ENCODE measurements at places on chromosomes 3 and 15.

GRCh38 chr3:61058836-61059235, 192.4 kb downstream of the FHIT start:
- no peak for DNase-seq

- DNase-seq: peak; percentile 82
These were observed 47.9 kb downstream of the IGSF11 start for GRCh38 chr3:118986734-118987133.

GRCh38 chr3:126395846-126396513, 1.3 kb downstream of the CFAP100 start:
- DNase-seq: no peak

DNA sequence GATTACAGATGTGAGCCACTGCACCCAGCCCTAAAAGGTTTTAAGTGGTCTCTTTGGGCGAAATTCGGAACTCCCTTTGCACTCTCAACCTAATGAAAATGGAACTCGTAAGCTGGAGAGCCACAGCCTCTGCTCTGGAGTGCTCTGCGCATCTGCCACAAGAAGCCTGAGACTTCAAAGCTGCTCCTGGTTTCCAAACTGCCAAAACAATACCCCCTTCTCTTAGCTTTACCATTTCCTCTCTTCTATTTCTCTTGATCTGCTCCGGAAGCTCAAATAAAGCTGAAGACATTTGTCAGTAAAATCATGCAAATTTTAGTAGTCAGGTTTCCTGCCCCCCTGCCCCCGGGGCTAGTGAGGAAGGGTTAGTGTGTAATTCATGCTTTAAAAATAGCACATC, 312.7 kb downstream of the MFSD1 start:
- no peak for DNase-seq

DNA sequence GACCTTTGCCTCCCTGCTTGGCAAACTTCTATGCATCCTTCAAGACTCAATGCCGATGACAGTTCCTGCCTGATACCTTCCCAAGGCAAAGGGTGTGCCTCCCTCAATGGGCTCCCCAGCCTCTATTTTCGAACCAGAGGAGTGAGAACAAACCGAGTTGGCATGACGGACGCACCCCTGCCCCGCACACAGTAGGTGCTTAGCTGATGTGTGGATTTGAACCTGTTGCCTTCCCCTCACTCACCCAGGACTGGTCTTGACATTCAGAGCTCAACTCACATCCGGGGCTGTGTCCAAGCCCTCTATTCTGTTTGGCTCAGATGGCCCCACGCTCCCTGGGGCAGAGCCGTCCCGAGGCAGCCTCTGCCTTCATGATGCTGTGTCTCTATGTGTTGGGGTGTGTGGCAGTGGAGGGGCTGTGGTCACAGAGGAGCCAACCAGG, 52.2 kb upstream of the SLC6A11 start:
- no peak for DNase-seq

All from NCI-H524 (cell line).